Neural crest cell (in vitro differentiated cells): ENCODE measurements at places on chromosomes 5 and 9.

- no peak for DNase-seq
Measured at GRCh38 chr9:129383019-129383560, 205.0 kb upstream of the IER5L start.

GRCh38 chr5:137344723-137345322 lies 154.3 kb downstream of the SPOCK1 start:
- DNase-seq: peak; percentile 57

- no peak for DNase-seq
Measured at GRCh38 chr9:79940919-79941318, 369.2 kb downstream of the TLE4 start.

DNA sequence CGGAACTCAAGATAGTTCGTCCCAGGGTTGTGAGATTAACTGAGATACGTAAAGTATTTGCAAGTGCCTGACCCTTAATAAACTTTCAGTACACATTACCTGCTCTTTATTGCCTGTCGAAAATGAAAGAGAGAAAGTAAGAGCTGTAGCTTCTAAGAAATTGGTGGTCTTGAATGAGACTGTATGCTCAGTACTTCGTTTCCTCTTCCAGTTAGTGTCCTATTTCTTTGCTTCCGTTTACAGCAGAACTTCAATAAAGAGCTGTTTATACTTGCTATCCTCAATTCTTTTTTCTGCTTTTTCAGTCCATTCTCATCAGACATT lies 534 bp downstream of the SRFBP1 start:
- no peak for DNase-seq

- no peak for DNase-seq
Measured at GRCh38 chr5:63323926-63324325, 638.3 kb downstream of the HTR1A start.

- DNase-seq: no peak
Measured at GRCh38 chr9:6562201-6562600, 83.3 kb downstream of the GLDC start.

DNA sequence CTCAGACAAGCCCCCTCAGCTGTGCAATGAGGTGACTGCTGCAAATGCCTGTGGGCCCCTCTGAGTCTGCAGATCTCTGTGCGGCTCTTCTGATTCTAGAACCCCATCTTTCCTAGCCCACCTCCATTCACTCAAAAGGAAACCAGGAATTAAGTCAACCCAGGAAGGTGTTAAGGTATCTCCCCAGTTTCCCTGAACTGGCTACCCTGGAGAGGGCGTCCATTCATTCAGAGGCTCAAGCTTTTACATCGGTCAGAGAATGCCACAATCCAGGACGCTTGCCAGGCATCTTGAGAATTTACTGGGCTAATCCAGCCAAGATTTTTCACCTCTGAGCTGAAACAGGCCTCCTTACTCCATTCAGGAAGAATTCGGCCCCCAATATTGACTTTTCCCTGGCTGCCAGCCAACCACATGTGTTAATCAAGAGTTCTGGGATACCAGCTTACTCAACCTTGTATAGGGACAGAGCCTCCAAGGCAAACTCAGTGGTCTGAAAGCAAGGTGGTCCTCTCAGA lies 889 bp upstream of the ADAMTS12 start:
- DNase-seq: no peak
